NCI-H226 (cell line): ENCODE measurements at places on chromosomes 12 and 14.
A peak's percentile ranks its signal among the peaks of the same experiment; 100 is the strongest.

DNA sequence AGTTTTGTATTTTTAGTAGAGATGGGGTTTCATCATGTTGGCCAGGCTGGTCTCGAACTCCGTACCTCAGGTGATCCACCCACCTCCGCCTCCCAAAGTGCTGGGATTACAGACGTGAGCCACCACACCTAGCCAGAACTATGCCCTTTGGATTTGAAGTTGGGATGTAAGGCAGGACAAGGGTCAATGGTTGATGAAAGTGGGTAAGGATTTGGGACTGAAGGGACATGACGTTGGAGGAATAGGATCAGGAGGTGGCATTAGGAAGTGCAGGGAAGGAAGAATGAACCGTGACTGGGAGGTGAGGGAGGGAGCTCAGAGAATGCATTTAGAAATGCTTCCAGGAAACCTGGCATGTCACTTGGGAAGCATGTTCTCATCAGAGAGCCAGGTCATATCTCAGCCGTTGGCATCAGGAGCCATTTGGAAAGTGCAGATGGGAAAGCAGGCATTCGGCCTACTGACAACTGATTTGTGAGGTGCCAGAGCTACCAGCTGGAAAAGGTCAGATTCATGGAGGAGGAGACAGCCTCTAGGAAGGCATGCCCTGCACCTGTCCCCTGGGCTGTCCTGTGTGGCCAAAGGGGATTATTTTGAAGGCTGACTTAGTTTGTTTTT lies 2.2 kb downstream of the CRADD start:
- DNase-seq, result no peak

DNA sequence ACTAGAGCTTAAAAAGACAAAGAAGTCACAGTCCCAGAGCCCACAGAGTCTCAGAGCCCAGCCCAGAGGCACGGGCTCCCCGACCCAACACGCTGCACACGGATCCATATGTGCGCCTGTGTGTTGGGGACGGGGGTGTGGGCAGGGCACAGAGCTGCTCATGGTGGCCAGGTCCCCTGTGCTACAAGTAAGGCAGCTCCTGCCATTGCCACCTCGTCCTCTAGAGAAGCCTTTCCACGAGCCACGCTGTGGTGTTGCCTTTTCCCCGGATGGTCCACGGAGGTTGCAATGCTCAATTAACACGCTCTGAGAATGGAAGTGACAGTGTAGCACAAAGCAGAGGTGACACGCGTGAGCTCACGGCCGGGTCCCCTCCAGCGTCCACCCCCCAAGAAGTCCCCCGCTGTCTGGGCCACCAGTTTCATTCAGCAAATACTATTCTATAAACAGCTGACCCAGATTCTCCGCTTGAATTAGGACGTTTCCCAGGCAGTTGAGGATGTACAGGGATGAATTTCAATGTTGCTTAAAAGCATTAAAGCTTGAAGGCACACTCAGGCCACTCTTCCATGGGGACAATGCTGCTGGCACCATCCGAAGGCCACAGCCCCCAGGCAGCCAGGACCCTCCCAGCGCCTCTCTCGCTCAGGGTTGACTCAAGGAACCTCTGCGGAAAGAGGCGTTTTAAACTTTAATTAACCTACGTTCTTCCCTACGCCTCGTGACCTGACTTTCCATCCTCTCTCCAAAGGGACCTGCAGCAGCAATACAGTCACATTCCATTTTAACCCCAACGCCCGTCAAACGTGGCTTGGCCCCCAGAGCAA lies 22.7 kb upstream of the EIF5 start:
- DNase-seq, result no peak

- peak; percentile 92 for DNase-seq
These were observed 181.3 kb upstream of the FKBP4 start for GRCh38 chr12:2613326-2614073.

- no peak for DNase-seq
These were observed 5.2 kb upstream of the USP15 start for GRCh38 chr12:62254967-62255366.

GRCh38 chr14:51869411-51870100 lies 9.1 kb downstream of the GNG2 start:
- DNase-seq, result no peak

DNA sequence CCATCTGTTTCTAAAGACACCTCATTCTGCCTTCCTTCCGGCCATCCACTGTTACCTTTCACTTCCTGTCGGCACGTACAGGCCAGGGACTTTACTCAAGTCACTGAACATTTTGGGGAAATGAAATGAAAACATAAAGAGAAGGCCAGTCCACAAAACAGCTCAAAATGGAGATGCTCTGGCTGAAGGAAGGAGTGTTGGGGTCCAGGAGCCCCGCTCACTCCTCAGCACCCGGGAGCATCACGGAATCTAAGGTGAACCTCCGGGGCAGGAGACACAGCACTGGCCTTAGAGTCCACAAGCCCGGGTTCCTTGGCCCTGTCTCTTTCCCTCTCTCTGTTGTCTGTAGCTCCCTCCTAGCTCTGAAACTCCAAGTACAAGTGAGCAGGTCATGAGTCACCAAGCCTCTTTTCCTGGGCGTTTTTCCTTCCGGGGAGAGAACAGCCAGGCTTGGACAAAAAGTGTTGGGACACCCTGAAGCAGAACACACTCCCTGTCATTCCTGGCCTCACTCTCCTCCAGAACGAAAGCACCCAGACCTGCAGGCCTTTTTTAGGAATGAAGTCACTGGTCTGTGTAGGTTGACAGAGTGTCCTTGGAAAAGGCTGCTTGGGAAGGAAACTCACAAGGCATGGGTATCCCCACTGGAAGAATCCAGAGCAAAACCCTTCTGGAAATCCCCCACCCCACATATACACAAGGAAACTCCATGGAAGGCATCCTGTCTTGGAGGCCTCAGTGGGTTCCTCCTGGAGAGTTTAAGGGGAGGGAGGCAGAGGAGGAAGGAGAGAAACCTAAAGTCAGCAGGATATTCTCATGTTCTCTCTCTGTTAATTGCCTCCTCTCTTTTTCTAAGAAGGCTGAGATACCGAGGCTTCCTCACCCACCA lies 245.3 kb downstream of the ZFP36L1 start:
- DNase-seq, result peak; percentile 95

DNA sequence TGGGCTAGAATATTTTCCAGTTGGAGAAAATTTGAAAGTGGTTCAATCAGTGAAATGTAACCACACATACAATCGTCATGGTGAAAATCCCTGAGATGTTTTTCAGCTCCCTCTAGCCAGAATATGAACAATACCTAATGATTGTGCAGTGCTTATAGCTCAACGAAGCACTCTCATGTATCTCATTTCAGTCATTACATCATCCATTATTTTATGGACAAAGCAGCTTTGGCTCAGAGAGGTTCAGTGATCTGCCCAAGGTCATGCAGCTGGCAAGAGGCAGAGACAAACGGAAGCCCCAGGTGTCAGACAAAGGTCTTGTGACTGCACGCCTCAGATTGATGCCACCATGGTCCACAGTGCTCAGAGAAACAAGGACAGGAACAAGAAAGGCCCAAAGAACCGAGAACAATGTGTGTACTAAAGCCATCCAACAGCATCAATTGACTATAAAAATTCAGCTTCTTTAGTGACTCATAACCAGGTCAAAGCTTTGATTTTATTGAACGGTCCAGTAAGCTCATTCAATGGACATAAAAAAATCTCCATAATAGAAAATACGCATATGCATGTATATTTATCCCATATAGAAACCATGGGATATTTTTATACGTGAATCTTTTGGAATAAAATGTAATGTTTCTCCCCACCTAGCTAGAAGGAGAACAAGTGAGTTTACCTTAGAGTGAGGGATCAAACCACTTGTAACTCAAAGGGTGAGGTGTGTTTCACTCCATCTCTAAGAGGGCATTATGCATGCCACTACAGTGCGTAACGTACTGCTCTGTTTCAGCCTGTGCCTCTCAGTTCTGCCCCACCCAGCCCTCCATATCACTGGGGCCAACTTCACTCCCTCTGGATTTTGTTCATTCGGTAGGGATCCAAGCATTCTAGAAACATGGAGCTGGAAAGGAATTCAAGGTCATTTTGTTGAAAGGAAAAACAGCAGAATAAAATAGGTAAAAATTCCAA lies 141.8 kb downstream of the GRIN2B start:
- no peak for DNase-seq

- DNase-seq, result no peak
These were observed 180.3 kb downstream of the IPO8 start for GRCh38 chr12:30515351-30515750.

GRCh38 chr14:105843444-105844046 lies 317.2 kb downstream of the TMEM121 start:
- no peak for DNase-seq

- DNase-seq, result peak; percentile 93
These were observed 183.6 kb upstream of the SLC38A2 start for GRCh38 chr12:46556105-46556559.

DNA sequence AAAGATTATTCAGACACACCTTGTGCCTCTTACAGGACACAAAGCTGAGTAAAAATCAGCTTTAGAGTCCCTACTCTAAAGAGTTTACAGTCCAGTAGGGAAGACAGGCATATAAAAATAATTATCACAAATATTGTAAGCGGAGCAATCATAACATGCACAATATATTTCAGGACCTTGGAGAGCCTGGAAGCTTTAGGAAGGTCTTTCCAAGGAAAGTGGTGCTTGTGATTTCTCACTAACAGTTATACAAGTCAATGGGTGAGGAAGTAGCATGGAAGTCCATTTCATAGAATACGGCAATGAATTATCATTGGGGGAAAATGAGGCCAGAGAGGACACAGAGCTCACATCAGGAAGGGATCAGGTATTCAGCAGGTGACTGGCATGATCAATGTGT lies 268.3 kb downstream of the C12orf50 start:
- no peak for DNase-seq

DNA sequence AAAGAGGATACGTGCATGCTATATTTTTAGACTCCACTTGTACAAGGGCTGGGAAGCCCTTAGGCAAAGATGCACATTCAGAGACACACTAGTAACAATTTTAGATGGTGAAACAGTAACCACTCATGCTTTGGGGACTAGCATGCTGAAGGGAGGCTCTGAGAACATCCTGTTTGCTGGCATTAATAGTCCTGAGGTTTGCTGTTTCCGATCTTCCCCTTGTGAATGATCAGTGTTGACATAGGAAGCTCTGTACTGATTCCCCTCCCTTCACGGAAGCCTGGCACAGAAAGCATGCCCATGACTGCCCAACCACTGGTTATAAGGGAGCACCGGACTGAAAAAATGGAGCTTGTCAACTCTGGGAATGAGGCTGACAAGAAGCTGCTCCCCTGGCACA lies 164.6 kb downstream of the GCH1 start:
- no peak for DNase-seq

DNA sequence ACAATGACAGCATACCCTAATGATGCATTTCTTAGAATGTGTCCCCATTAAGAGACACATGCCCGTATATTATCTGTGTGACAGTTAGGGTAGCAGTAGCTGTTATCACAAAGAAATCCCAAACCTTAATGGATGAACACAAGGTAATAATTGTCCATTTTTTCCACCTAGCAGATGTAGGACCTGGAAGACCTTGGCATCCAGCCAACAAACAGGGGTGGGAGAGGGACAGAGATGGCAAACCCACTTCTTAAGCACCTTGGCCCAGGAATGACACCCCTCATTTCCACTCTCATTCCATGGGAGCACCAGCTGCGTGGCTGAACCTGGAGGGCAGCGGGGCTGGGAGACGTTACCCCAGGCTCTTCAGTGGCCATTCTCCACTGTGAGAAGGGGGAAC lies 679.0 kb downstream of the AACS start:
- no peak for DNase-seq

DNA sequence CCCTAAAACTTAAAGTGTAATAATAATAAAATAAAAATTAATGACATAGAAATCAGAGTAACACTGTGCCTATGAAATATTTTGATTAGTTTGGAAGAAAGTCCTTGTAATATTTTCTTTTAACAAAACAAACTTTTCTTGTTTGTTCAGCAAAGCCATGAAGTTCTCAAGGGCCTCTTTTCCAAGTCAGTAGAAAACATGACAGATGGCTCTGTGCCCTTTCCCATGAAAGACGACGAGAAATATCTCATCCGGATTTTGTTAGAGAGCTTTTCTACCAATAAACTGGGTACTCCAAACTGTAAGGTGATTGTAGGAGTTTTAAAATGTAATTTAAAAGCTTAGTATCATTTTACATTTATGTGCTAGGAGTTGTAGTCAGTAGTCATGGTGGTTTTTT lies 54.5 kb upstream of the ASPG start:
- no peak for DNase-seq

DNA sequence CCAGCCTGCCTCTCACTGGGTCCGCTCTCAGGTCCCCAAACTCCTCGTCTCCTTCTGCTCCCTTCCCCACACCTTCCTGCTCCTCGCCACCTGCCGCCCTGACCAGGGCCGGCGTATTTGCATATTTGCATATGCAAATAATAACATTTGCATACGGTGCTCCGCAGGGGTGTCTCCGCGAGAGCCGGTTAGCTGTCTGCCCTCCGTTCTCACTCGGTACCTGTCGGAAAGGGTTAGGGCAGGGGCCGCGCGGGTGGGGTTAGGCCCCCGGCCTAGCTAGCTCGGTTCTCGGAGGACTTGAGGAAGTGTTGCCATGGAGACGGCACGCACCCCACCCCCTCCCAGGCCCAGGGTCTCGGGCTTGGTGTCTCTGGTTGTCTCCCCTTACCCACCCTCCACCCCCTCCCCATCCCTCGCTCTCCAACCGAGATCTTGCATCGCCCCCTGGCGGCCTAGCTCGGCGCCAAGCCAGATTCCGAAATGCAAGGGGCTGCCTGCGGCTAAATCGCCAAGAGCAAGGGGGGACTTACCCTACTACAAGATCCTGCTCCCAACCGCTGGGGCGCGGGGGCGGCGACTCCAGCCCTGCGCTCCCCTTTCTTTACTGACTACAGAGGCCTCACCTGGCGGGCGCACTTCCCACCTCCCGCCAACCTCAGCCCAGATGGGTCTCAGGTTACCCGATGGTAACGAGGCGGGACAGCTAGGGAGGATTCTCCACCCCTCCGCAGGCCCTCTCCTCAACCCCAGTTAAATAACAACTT lies 8.1 kb downstream of the STAC3 start:
- peak; percentile 45 for DNase-seq

GRCh38 chr12:110635055-110635454 lies 21.1 kb downstream of the TCTN1 start:
- no peak for DNase-seq

GRCh38 chr12:60832290-60832689 lies 1236.5 kb downstream of the SLC16A7 start:
- no peak for DNase-seq

GRCh38 chr14:51561141-51561540 lies 90.6 kb upstream of the FRMD6 start:
- DNase-seq, result no peak
